B cell (primary cell): ENCODE measurements at places on chromosomes 12 and 14. TPM values are rescaled to one million over a fixed set of nuclear protein-coding genes. Genes with fewer than 3 reads are reported as not detected.

GRCh38 chr14:101588990-101589389, 27.7 kb downstream of the DIO3 start:
- no peaks in the 10 kb centered on the region for H3K36me3 ChIP-seq
- no peaks in the 10 kb centered on the region for H3K27me3 ChIP-seq
- no peaks in the 10 kb centered on the region for H3K4me1 ChIP-seq
- H3K27ac ChIP-seq, result no peak overlapping the region

DNA sequence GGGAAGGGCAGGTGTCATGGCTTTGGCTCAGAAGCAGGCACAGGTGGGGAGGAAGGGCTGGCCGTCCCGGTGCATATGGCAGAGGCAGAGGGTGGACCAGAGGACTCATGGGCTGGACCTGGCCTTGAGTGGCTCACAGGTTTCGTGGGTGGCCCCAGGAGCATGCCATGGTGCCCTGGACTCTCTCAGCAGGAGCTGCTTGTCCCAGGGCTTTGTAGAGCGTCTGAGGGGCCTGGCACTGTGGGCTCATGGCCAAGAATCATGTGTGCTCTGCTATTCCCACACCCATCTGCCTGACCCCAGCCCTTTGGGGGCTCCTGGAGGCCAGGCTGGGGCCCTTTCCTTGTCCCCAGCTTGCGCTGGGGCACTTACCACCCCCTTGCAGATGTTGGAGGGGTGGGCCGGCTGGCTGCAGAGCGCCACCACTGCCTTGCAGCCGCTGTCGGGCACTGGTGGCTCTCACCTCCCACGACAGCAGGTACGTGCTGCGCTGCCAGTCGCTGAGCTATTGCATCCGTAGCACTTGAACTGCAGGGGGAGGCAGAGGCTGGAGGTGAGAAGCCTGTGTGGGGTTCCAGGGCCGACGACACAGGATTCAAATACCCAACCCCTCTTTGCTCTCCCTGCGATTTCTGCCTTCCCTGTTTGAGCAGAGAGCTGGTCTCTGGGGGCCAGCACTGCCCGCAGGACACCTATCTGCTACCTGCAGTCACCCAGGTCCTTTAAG, 187.4 kb upstream of the PRMT8 start:
- H3K27me3 ChIP-seq, result no peaks in the 10 kb centered on the region
- no peaks in the 10 kb centered on the region for H3K36me3 ChIP-seq
- H3K27ac ChIP-seq, result no peak overlapping the region
- no peak for DNase-seq

GRCh38 chr12:105014603-105015002, 28.5 kb downstream of the NOPCHAP1 start:
- H3K36me3 ChIP-seq, result peaks cover 3% of the 10 kb centered on the region
- no peaks in the 10 kb centered on the region for H3K27me3 ChIP-seq
- no peaks in the 10 kb centered on the region for H3K4me1 ChIP-seq
- no peak overlapping the region for H3K4me3 ChIP-seq

GRCh38 chr12:4591180-4591687, 29.2 kb downstream of the DYRK4 start:
- H3K4me3 ChIP-seq, result no peak overlapping the region
- no peak for DNase-seq
- no peaks in the 10 kb centered on the region for H3K4me1 ChIP-seq

DNA sequence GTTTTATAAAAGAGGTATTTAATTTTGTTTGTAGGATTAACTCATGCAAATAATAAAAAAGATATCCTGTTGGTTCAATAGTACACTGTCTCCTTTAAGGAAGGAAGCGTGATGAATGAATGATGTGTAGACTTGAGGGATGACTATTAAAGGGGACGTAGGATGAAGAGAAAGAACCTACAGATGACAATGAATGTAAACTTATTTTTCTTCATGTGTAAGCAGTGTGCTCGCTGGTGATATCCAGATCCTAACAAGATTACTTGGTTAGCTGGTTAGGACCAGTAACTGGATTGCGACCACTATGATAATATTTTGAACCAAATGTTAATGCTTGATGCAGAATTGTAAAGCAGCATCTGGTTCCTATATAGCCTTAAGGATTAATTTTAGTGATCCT, 2.6 kb downstream of the ARF6 start:
- H3K27me3 ChIP-seq, result no peaks in the 10 kb centered on the region
- H3K4me1 ChIP-seq, result peaks cover 53% of the 10 kb centered on the region
- peak overlapping the region; percentile 96 for H3K4me3 ChIP-seq

DNA sequence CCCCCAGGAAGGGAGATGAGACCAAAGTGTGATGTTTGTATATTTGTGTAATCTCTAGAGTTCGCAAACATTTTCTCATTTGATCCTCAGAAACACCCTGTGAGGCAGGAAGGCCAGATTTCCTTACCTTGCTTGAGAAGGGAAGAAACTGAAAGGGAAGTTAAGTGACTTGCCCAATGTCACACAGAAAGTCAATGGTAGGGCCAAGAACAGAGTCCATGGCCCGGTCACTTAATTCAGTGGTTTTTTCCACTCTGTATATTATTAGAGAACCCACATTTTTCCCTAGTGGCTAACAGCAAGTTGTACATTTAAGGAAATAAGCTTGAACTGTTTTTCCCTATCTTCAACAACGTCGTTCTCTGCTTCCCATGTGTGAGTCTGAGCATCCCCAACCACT, 25.6 kb upstream of the CHPT1 start:
- no peaks in the 10 kb centered on the region for H3K36me3 ChIP-seq
- H3K27ac ChIP-seq, result no peak overlapping the region
- H3K4me3 ChIP-seq, result peak overlapping the region; percentile 22
- DNase-seq, result no peak
- peaks cover 22% of the 10 kb centered on the region for H3K4me1 ChIP-seq

- no peak for DNase-seq
- H3K27me3 ChIP-seq, result no peaks in the 10 kb centered on the region
- H3K27ac ChIP-seq, result no peak overlapping the region
- no peak overlapping the region for H3K4me3 ChIP-seq
These were observed 350.3 kb downstream of the SLC6A15 start for GRCh38 chr12:84562331-84562730.

GRCh38 chr12:23415180-23415579, 534.3 kb downstream of the SOX5 start:
- H3K27me3 ChIP-seq, result no peaks in the 10 kb centered on the region
- no peaks in the 10 kb centered on the region for H3K4me1 ChIP-seq
- DNase-seq, result no peak
- no peak overlapping the region for H3K27ac ChIP-seq
- no peak overlapping the region for H3K4me3 ChIP-seq
- no peaks in the 10 kb centered on the region for H3K36me3 ChIP-seq

GRCh38 chr12:92007787-92008186, 137.9 kb downstream of the BTG1 start:
- no peaks in the 10 kb centered on the region for H3K27me3 ChIP-seq
- no peaks in the 10 kb centered on the region for H3K36me3 ChIP-seq
- DNase-seq, result no peak
- no peak overlapping the region for H3K4me3 ChIP-seq
- no peaks in the 10 kb centered on the region for H3K4me1 ChIP-seq
- no peak overlapping the region for H3K27ac ChIP-seq

GRCh38 chr12:121866331-121866730, 7.7 kb upstream of the HPD start:
- no peak for DNase-seq
- no peak overlapping the region for H3K4me3 ChIP-seq
- H3K27ac ChIP-seq, result no peak overlapping the region
- H3K36me3 ChIP-seq, result no peaks in the 10 kb centered on the region
- H3K4me1 ChIP-seq, result no peaks in the 10 kb centered on the region
- no peaks in the 10 kb centered on the region for H3K27me3 ChIP-seq

DNA sequence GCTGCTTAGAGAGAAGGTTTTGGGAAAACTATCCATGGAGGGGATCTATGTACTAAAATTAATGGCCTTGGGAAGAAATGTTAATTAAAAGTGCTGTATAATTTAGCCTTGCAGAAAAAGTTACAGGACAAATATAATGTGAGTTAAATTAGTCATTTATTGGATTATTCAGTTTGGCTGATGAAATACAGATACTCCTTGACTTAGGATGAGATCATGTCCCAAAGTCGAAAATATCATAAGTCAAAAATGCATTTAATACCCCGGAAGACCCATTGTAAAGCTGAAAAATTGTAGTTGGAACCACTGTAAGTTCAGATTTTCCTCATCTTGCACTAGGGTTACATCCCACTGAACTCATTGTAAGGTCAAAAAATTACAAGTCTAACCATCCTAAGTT, 9.7 kb downstream of the RTRAF start:
- H3K36me3 ChIP-seq, result peaks cover 79% of the 10 kb centered on the region
- H3K4me1 ChIP-seq, result no peaks in the 10 kb centered on the region
- H3K27ac ChIP-seq, result no peak overlapping the region
- H3K4me3 ChIP-seq, result no peak overlapping the region
- no peak for DNase-seq

DNA sequence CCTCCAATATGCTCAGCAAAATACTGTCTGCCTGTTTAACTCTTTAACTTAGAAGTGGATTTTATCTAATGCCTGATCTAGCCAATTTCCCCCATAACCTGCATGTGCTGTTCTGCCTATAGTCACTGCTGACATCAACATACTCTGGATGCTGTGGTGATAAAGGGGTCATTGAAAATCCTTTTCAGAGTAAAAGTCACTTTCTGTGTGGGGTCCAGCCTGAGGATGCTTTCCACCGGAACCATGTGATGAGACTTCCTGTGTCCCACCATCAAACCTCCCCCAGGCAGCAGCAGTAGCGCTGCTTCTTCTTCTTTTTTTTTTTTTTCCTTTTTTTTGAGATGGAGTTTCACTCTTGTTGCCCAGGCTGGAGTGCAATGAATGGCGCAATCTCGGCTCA, 607.0 kb downstream of the BCL11B start:
- no peaks in the 10 kb centered on the region for H3K27me3 ChIP-seq
- DNase-seq, result no peak
- no peak overlapping the region for H3K27ac ChIP-seq
- H3K4me1 ChIP-seq, result no peaks in the 10 kb centered on the region
- no peak overlapping the region for H3K4me3 ChIP-seq

GRCh38 chr12:59708064-59708463, 112.2 kb downstream of the SLC16A7 start:
- H3K27me3 ChIP-seq, result no peaks in the 10 kb centered on the region
- no peaks in the 10 kb centered on the region for H3K4me1 ChIP-seq
- no peak overlapping the region for H3K27ac ChIP-seq
- no peaks in the 10 kb centered on the region for H3K36me3 ChIP-seq

DNA sequence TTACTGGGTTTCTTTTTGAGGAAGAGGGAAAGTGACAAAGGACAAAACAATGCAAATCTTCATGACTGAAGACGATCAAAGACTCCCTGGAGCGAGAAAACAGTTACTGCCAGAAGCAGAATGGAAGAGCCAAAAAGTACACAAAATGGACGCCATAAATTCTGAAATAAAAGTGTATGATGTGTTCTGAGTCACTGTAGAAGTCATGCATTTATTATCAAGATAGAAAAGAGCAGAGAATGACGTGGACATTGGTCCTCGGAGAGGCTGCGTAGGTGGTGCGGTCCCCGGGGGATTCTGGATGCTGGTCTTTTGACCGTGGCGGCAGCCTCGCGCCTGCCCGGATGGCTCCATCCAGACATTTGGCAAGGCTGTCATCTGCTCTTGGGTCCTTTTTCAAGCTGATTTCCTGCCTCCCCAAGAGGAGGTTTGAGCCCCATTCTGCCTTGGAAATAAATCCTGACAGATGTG, 52.8 kb downstream of the C14orf132 start:
- H3K27me3 ChIP-seq, result peaks cover 8% of the 10 kb centered on the region
- no peaks in the 10 kb centered on the region for H3K4me1 ChIP-seq
- no peak for DNase-seq
- H3K4me3 ChIP-seq, result no peak overlapping the region
- H3K27ac ChIP-seq, result no peak overlapping the region
- no peaks in the 10 kb centered on the region for H3K36me3 ChIP-seq

DNA sequence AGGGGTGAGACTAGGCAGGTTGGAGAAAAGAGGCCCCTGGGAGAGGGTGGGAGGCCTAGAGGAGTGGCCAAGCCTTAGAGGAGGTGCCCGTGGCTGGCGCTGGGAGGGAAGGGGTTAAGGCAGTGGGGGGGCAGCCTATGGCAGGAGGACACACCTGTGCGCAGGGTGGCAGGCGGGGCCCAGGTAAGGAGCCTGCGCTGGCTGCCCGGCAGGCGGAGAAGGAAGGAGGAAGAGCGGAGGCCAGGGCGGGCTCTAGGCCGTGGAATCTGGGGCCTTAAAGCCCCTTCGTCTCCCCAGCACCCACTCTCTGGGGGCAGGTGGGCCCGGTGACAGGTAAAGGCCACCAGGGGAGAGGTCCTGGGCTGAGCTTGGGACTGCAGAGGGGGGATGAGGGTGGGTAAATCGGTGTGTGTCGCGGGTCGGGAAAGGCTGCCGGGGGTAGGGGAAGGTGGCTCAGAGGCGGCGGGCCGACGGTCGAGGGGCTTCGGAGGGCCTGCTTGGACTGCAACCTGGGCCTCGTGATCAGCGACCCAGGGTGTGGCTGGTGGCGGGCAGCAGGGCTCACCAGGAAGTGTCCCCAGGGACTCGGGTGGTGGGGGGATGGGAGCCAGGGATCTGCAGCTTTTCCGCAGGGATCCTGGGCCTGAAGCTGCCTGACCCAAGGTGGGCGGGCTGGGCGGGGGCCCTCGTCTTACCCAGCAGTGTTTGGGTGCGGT, 7.3 kb downstream of the PHB2 start:
- DNase-seq, result no peak
- H3K27ac ChIP-seq, result peak overlapping the region; percentile 95
- H3K4me3 ChIP-seq, result no peak overlapping the region
- no peaks in the 10 kb centered on the region for H3K36me3 ChIP-seq
- H3K27me3 ChIP-seq, result no peaks in the 10 kb centered on the region
- peaks cover 71% of the 10 kb centered on the region for H3K4me1 ChIP-seq

DNA sequence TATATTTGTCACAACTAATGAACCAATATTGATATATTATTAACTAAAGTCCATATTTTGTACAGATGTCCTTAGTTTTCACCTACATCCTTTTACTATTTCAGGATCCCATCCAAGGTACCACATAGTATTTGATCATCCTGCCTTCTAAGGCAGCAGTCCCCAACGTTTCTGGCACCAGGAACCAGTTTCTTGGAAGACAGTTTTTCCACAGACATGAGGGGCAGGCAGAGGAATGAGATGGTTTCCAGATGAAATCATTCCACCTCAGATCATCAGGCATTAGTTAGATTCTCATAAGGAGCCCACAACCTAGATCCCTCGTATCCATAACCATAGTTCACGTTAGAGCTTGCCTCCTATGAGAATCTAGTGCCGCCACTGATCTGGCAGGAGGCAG, 82.8 kb upstream of the BCL2L14 start:
- no peaks in the 10 kb centered on the region for H3K27me3 ChIP-seq
- no peak for DNase-seq
- no peaks in the 10 kb centered on the region for H3K36me3 ChIP-seq

TGFB3 gene
- polyA plus RNA-seq, result 8.3 and 9.4 TPM in 2 replicates

TAS2R19 gene
- 0.34 and 0.42 TPM in 2 replicates for polyA plus RNA-seq

SCNN1A gene
- polyA plus RNA-seq, result not detected in 2 replicates

RFLNA gene
- not detected in 2 replicates for polyA plus RNA-seq

BCL11B gene
- 0.33 and 1.2 TPM in 2 replicates for polyA plus RNA-seq
